Left ventricle myocardium inferior (tissue), 1 donor: ENCODE measurements at places on chromosomes 7 and 10.

- DNase-seq, result no peak
These were observed 797.6 kb upstream of the MBL2 start for GRCh38 chr10:53570221-53570620.

- no peak for DNase-seq
These were observed 371.9 kb upstream of the ZMIZ1 start for GRCh38 chr10:78696791-78697395.

GRCh38 chr10:88314362-88314761 lies 268.8 kb downstream of the RNLS start:
- DNase-seq, result no peak

DNA sequence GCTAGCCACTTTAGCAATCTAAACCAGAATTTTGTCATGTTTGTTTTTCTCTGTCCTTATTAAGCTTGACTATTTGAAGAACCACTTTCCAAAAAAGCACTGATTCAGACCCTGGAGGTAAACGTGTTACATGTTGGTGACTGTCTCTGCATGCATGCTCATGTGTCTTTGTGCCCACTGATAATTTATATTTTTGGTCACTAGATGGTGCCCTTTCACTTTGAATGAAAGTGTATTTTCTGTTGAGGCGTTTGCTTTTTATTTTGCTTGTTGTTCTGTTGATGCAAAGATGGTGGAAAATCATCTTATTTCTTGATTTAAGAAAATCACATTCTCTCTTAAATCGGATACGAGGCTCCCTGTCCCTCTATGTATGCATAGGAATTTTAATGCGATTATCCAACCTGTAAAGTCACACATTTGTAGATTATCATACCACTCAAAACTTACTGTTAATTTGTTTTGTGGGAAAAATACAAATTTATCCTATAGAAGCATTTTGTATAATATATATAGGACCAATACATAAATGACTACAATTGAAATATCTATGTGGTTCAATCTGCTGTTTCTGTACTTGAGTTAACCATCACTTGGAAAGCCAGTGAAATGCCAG lies 269.3 kb downstream of the BICC1 start:
- DNase-seq, result no peak

DNA sequence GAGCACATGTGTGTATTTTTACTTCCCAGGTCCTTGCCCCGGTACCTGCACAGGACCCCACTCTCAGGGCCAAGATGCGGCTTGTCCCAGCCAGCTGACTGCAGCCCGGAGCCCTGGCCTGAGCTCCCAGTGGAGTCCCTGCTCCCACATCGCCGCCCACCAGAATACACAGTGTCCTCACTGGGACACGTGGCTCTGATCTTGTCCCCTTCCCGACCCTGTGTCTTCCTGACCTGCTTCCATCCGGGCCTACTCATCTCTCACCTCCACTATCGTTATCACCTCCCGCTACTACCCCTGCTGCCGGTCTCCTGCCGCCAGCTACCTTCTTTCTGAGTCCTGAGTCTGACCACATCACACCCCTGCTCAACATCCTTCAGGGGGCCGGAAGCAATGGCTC lies 146.3 kb upstream of the CHST15 start:
- DNase-seq, result no peak

DNA sequence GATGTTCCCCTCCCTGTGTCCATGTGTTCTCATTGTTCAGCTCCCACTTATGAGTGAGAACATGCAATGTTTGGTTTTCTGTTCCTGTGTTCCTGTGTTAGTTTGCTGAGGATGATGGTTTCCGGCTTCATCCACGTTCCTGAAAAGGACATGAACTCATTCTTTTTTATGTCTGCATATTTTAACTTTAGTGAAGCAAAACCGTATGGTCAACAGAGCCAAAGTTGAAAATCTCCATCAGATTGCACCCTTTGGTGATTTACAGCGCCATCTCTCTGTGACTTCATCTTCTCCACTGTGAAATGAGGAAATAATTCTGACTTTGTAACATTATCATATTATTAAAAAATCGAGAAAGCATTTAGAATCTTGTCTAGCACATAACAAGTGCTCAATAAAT lies 132.3 kb upstream of the PLXDC2 start:
- DNase-seq, result no peak

DNA sequence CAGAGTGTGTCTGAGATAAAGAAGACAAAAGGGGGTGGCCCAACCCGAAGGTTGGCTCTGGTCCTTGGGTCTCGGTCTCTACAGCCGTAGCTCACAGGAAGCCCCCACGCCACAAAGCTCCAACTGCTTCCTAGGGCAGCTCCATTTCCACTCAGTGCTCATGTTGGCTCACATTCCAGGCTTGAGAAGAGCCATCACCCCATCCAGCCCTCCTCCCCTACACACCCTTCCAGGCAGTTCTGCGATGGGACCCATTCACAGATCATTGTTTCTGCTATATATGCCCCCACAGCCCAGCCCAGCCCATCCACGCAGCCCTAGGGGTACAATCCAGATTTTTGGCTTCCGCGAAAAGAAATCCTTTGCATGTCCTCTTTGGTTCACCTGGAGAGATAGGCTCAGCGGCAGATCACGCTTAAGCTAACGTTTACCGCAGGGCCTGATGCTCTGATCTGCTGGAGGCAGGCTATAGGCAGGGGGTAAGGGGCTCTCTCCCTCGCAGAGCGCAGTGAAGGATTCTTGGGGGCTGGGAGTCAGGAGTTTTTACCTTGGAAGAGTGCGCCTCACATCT lies 6.2 kb upstream of the HOXA11 start:
- DNase-seq, result no peak

GRCh38 chr10:21160116-21160515 lies 263.0 kb upstream of the NEBL start:
- no peak for DNase-seq

DNA sequence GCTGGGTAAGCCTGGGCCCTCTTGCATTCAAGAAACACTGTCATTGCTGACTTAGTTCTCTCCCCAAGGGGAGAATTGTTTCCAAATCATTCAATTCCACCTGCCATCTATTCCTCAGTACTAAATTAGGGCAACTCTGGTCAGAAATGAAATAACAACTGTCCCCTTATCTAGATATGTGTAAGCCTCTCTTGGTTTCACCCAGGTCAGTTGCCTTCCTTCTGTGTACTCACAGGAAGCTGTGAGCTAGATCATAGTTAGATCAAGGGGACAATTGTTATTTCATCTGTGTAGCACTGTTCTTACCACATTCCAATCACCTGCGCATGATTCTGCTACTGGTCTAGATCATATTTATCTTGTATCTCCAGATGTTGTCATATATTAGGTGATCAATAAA lies 483.0 kb upstream of the SORCS1 start:
- DNase-seq, result no peak

DNA sequence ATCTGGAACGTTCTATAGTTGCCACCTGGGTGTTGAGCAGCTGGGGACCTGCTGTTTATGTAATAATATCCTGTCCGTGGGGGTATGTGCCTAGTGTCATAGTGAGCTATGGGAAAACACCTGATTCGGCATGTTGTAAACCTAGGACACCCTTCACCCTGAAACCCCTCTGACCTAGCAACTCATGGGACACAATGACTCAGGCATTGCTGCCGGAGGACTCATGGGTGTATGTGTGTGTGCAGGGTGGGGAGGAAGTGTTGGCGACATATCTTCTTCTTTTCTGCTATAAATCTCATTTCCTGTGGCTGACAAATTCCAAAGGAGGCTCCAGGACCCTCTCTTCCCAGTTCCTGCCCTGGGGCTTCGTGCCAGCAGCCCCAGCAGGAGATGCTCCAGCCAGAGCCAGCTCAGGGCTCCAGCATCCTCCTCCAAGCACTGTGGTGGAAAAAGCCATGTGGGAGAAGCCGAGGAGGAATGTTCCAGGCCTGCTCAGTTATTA lies 77.0 kb upstream of the PODXL start:
- no peak for DNase-seq

DNA sequence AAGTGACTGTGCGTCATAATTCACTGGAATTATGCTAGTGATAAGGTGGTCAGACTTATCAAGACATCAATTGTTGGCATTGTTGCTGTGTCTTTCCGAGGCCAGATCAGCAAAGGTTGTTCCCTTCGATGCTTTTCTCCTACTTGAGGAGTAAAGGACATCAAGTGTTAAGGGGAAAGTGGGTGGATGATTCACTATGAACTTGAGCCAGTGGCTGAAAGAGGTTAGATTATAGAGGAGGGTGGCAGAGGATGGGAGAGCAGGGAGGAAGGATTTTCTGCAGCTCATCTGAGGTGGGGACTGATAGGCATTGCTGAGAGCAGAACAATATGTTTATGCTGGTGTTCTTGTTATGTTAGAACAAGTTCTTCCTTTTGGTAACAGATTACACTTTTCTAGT lies 131.4 kb upstream of the AGR3 start:
- no peak for DNase-seq

DNA sequence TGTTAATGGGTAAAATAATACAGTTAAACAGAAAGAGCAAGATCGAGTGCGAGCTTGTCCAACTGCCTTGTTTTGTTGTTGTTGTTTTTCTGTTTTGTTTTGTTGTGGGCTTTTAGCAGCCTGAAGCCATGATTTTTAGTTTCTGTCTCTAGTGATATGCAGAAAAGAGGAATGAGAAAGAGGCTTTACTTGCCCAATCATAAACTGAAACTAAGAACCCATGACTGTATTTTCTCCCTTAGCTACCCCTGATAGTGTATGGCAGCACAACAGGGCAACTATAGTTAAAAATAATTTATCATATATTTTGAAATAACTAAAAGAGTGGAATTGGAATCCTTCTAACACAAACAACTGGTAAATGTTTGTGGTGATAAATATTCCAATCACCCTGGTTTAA lies 493.9 kb downstream of the GLRX3 start:
- DNase-seq, result no peak

- DNase-seq, result no peak
These were observed 10.0 kb downstream of the MGMT start for GRCh38 chr10:129477051-129477450.
